ENCODE measurements at places on chromosomes 16 and 17.

DNA sequence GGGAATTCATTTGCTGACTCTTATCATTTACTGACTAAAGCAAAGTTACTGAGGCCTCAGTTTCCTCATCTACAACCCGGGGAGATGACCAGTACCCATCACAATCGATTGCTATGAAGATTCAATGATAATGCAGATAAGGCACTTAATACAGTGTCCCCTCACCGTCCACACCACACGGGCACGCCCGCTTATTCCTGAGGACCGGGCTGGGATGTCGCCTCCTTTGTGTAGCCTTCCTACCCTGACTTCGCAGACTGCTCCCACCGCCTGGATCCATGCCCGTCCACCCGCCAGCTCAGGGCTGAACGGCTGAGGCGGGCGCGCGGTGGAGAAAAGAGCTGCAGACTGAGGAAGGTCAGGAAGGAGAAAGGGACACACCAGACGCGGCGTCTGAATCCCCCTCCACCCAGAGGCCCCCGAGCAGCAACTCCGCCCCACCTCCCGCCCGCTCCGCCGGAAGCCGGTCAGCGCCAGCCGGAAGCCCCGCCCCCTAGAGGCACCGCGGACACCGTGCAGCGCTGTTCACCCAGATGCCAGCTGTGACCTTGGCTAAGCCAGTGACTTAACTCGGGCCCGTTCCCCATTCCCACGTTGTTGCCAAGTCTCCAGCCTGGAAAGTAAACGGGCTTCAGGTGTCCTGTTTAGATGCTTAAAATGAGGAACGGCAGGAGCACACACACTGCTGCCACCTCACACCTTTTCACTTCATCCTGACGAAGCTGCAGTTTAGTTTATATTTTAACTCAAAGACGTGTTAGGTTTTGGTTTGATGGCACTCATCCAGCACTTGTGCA, at the start of gene KRABD2:
KRABD2 (minus strand) TSS at position 434 of the 797 bp plus-strand sequence.
- peak; percentile 75 for DNase-seq

DNA sequence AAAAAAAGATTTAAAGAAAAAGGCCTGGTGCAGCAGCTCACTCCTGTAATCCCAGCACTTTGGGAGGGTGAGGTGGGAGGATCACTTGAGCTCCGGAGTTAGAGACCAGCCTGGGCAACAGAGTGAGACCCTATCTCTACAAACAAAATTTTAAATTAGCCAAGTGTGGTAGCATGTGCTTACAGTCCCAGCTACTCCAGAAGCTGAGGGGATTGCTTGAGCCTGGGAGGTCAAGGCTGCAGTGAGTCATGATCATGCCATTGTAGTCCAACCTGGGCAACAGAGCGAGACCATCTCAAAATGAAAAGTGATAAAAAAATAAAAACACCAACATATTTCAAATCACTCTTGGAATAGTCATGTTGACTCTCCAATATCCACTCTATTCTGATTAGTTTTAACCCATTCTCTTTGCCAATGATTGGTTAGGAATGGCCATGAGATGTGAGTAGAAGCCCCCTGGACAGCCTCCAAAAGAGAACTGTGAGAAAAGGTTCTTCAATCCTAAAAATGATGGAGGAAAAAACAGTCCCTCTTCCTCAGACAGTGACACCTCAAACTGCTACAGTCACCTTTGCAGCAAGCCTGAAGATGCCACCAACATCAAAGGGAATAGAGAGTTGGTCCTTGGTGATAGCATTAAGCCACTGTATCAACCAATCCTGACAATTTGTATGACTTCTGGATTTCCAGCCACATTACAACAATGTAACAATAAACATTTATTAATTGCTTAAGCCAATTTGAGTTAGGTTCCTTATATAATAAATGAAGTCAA, 2.9 kb upstream of the KANSL1 start:
- DNase-seq: no peak

GRCh38 chr16:1272453-1273198, 16.8 kb downstream of the TPSD1 start:
- no peak for DNase-seq

GRCh38 chr16:6957681-6958080, 375.0 kb upstream of the RBFOX1 start:
- no peak for DNase-seq

DNA sequence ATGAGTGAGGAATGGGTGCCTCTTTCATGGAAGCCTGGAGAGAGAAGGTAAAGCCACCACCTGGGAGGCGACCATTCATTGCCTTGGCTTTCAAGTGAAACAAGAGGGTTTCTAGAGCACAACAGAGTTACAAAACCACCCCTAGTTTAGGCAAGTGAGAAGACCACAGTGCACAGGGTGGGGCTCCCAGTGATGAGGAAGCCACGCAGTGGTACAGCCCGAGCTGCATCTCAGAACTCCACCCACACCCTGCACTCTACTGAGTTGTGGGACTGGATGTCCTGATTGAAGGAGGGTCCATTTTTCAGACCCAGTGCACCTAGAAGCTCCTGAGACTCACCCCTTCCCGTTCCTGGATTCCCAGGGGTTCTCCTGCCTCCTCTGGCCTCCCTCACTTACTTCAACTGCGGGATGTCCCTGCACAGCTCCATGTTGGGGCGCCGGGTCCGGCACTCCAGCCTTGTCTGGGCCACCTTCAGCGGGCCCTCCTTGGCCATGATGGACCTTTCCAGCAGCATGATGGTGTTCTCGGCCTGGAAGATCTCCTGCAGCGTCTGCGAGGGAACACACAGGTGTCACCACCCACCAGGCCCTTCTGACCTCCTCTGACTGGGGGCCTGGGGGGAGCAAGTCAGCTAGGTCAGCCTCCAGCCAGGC, 55.1 kb upstream of the EMP2 start:
- DNase-seq: no peak

- no peak for DNase-seq
These were observed 42.5 kb downstream of the ERN1 start for GRCh38 chr17:64087252-64088005.
